ENCODE measurements at places on chromosomes 5 and 9.

GRCh38 chr9:102101723-102102122, 363.3 kb upstream of the GRIN3A start:
- no peak for DNase-seq

- no peak for DNase-seq
Observed at GRCh38 chr5:100456615-100457014, 78.6 kb upstream of the FAM174A start.

DNA sequence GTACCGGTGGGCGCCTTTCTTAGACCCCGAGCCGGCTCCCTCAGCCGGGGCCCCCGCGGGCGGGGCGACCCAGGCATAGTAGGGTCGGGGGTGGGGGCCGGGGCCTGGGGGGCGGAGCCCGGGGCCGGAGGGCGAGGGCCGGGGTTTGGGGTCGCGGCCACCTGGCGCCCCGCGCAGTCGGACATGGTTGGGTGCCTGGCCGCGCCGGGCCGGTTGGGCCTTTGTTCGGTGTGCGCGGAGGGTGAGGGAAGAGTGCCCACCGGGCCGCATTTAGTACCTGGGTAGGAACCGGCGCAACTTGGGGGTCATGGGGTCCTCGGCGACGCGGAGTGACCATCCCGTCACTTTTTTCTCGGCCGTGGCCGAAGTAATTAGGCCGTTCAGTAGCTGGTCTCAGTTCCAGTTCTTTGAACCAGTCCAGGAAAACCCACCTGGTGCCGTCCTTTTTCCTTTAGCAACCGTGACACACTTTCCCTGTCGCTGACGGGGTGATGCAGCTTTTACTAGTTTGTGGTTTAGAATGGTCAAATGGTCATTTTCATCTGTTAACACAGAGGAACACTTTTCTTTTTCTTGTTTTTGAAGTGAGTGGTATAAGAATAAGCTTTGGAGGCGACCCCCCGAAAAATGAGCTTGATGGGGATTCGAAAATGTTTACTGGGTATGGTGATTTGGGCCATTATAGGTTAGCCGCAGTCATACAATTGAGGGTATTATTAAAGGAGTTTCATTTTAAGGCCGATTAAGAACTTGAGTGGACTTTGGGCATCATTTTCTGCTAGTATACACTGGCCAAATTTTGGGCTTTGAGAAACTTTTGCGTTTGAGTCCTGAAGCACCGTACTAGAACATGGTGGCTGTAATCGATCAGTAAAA, 589 bp downstream of the CKS2 start:
- peak; percentile 4 for DNase-seq

GRCh38 chr5:1734271-1734907, 65.2 kb downstream of the MRPL36 start:
- DNase-seq, result no peak

DNA sequence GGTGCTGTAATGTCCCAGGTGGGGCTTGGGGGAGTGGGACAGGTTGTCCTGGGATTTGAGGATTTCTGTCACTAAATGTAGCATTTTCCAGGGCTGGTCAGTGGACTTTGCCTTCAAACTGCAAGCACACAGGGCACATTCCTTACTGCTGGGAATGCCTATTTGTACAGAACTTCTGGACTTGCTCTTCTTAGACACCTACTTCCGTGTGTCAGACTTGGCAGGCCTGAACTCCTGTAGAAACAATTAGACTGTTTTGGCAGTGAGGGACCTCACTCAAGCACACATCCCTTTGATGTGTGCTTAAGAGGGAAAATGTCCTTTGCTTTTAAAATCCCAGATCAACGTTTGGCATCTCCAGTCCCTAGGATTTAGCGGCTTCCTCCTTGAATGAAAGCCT, 192.2 kb downstream of the PAPPA start:
- no peak for DNase-seq

- DNase-seq, result no peak
Observed at GRCh38 chr5:168802337-168802736, 223.2 kb upstream of the PANK3 start.

DNA sequence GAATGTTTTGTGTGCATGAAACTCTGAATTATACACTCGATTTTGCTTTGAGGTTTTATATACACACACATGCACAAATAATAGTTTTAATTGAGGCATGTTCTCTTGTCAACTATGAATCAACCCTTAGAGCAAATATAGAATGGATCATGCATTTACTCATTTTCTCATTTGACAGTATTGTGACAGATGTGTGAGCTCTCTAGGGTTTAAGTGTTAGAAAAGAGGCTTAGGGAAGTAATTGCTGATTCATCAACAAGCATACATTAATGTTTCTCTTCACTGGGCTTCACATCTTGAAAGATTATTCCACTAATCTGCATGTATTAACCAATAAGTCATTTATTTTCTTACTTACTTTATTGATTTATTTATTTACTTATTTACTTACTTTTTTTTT, 1356.8 kb upstream of the ACO1 start:
- no peak for DNase-seq

DNA sequence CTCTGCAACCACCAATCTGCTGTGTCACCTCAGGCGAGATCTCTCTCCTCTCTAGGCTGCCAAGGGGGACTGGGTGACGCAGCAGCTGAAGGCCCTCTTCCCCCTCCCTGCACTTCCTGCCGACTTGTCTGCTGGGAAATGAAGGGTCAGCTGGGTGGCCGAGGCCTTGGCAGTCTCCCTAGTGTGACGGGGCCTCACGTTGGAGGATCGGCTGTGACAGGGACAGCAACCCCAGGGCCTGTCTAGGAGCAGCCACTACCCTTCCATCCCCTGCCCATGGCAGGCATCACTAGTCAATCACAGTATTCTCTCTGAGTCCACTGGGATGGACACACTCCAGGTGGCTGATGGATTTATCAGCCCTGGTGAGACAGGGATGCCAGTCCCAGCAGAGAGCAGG, 107.3 kb upstream of the SARDH start:
- DNase-seq, result no peak

GRCh38 chr5:57036761-57037160, 84.8 kb upstream of the MIER3 start:
- DNase-seq, result no peak

DNA sequence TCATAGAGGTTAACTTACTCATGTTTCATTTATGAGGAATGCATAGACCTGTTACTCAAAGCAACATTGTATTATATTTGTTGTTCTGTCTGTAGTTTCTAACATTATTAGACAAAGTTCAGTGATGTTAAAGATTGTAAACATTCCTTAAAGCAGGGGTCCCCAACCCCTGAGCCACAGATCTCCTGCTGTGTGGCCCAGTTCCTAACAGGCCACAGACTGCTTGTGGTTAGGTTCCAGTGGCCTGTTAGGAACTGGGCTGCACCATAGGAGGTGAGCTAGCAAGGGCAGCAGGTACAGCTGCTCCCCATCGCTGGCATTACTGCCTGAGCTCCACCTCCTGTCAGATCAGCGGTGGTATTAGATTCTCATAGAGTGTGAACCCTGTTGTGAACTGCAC, 181.1 kb downstream of the KDM4C start:
- DNase-seq, result peak; percentile 6

GRCh38 chr5:158943057-158943456, 156.7 kb downstream of the EBF1 start:
- peak; percentile 91 for DNase-seq

All from RPMI7951 (cell line).